ENCODE measurements at places on chromosomes 5 and 9.

GRCh38 chr9:123331346-123332060 is 24.5 kb upstream of the CRB2 start:
- DNase-seq: no peak

- DNase-seq: no peak
These were observed 30.0 kb downstream of the RBM27 start for GRCh38 chr5:146233441-146233840.

- no peak for DNase-seq
These were observed 23.3 kb downstream of the KCNMB1 start for GRCh38 chr5:170365831-170366230.

DNA sequence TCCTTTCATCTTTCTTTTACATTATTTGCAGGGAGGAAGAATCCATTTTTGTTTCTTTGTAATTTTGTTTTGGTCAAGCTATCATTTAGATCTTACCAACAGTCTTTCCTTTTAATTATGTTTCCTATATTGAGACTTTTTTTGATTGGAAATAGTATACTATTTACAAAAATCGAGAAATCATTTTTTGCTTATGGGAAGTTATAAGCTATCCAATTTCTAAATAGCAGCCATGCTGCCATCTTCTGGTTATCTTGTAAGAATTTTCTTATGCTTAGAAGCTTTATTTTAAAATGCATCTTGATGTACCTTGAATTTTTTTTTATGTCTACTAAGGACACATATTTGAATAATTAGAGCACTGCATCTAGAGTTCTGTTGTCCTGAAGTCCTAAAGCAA is 821.2 kb downstream of the PTPRD start:
- peak; percentile 3 for DNase-seq

GRCh38 chr5:113693701-113694100 is 180.2 kb downstream of the YTHDC2 start:
- DNase-seq: no peak

All from fibroblast of gingiva (primary cell).